ENCODE measurements at places on chromosomes 1 and 21.

- DNase-seq: no peak
Observed at GRCh38 chr1:235473806-235474205, 30.4 kb downstream of the B3GALNT2 start.

DNA sequence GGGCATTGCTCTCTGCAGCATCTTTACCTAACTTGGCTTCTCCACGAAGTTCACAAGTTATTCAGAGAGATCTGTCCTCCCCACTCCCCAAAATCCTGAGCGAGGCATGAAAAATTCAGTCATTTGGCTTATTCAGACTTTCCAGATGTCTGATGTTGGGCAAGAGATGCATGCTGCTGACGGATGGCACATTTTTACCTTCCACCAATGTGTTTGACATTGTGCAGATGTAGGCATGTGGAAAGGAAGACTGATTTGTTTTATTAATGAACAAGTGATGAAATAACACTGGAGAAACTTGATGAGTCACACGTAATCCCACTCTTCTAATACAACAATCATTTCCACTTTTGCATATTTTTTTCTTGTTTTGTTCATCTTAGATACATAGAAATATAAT is 86.7 kb downstream of the C1orf94 start:
- DNase-seq: no peak

- peak; percentile 46 for DNase-seq
Observed at GRCh38 chr1:35706846-35707600, 11.7 kb downstream of the C1orf216 start.

GRCh38 chr1:210143465-210144062 is 89.0 kb upstream of the SERTAD4 start:
- peak; percentile 75 for DNase-seq

GRCh38 chr1:154847891-154848290 is 22.2 kb downstream of the KCNN3 start:
- peak; percentile 87 for DNase-seq

DNA sequence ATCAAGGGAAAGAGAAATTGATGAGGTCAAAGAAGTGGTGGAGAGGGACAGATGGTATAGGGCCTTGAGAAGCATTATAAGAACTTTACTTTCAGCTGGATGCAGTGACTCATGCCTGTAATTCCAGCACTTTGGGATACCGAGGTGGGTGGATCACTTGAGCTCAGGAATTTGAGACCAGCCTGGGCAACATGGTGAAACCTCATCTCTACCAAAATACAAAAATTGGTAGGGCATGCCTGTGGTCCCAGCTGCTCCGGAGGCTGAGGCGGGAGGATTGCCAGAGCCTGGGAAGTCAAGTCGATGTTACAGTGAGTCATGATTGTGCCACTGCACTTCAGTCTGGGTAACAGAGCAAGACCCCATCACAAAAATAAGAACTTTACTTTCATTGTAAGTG is 5.7 kb downstream of the TMEM50A start:
- no peak for DNase-seq

DNA sequence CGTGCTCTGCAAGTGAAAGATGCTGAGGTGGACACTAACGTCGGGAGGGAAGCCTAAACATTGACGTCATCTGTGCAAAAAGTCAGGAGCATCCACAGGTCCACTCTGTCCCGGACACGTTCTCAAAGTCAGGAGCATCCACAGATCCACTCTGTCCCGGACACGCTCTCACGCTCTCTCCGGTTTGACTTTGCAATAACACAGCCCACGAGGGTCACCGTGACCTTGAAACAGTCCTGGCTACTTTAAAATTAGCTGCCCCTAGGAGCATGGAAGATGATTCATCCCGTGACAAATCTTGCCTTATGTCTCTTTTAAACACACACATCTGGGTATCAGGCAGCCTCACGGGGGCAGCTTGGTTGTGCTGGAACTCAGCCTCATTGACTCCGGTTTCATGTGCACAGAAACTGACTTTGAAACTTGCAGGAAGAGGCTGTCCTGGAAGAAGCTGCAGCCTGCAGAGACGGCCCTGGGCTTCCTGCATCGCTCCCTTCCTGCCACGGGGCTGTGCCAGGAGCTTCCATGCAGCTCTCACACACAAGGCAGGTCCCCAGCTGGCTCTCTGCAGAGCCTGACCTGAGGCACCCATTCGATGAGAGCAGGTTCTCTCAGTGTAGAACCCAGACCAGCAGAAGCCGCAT is 18.1 kb upstream of the COL18A1 start:
- DNase-seq: no peak

GRCh38 chr1:3759796-3760195 is 7.5 kb downstream of the CCDC27 start:
- DNase-seq: no peak

DNA sequence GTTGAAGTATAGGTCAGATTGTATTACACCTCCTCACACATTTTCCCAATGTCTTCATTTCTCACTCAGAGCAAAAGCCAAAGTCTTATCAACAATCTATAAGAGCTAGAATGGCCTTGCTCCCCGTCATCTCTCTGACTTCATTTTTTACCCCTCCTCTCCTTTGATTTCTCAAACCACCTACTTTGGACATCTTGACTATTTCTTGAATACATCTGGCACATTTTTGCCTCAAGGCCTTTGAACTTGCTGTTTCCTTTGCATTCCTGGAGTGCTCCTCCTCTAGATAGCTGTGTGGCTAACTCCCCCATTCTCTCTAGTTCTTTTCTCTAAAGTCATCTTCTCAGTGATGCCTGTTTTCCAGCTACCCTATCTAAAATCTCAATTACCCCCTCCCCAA is 7.2 kb upstream of the XCL2 start:
- no peak for DNase-seq

GRCh38 chr1:36446271-36446670 is 4.0 kb downstream of the OSCP1 start:
- DNase-seq: no peak

GRCh38 chr1:109793486-109794318 is 30.0 kb upstream of the EPS8L3 start:
- peak; percentile 88 for DNase-seq

- no peak for DNase-seq
Observed at GRCh38 chr1:217569021-217569420, 61.9 kb downstream of the GPATCH2 start.
